Lower leg skin (tissue), 4 donors: ENCODE measurements at places on chromosomes 3 and 15.

- DNase-seq, result no peak
These were observed 175.5 kb downstream of the ATG7 start for GRCh38 chr3:11447584-11448200.

DNA sequence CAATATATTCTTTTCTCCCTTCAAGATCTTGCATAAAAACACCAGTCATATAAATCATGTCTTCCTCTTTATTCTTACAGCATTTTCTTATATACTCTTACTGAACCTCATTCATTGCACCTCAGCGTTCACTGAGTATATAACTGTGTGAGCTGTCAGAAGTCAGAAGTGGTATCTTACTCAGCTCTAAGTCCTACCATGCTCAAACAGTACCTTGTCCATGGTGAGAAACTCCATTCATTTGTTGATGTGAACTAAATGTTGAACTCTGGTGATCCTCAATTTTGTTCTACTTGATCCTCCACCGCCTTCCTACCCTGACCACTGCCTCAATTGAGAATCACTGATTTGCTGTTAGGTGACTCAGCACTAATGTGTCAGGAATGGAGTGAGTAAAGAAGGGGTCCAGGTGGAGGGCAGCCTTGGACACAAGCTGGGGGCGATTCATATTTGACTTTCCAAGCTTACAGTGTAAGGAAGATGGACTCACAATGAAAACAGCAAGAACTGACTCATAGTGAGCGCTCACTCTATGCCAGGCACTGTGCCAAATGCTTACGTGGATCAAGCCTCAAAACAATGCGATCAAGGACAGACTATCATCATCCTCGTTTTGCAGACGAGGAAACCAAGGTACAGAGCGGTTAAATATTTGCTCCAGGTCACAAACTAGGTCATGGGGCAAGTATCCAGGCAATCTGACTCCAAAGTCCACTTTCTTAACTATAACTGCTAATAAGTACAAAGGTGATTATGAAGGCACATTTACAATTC lies 13.5 kb upstream of the ZFYVE19 start:
- DNase-seq, result no peak

GRCh38 chr3:39362192-39362591 lies 21.0 kb upstream of the SLC25A38 start:
- no peak for DNase-seq

DNA sequence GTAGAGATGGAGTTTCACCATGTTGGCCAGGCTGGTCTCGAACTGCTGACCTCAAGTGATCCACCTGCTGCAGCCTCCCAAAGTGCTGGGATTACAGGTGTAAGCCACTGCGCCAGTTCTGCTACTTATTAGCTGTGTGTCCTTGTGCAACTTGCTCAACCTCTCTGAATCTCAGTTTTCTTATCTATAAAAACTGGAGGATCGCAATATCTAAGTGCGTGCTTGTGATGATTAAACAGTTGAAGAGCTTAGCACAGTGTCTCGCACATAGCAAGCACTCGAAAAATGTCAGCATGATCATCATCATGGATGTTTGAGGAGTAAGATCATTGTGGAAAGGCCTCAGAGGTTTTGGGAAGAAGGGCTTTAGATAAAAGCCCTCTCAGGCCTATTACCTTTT lies 10.8 kb downstream of the CLCN2 start:
- DNase-seq, result no peak
